ENCODE measurements at places on chromosomes 3 and 15.

DNA sequence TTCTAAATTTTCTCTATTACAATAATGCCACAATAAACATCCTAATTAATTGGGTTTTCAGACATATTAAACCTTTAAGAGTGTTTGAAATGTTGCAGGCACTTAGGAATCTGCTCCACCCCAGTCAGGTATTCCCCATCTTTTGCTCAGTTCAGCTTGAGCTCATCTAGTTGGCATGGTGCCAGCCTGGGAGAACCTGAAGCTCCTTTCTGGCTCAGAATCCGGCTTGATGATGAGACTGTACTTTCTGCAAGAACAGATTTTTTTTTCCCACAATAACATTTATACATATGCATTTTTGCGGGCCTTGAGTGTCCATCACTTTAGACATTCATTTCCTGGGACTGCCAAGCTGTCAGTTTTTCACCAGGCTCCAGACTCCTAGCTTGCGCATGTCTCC lies 7.7 kb upstream of the OXSR1 start:
- DNase-seq, result no peak

DNA sequence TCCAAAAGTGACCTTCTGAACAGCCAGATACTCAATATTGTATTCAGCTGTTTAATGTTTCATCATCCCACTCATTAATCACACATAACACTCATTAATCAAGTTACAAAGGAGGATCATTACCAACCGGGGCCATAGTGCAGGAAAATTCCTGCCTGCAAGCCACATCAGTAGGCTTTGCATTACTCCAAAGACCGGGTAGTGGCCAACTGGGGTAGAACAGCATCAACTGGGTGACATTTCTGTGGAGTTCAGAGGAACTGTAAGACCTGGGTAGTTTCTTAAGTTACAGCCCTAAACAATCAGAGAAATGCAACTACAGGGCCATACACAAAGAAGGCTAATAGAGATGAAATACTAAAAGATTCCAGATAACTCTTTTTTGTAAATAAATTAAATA lies 253.1 kb downstream of the WDR72 start:
- no peak for DNase-seq

- DNase-seq, result no peak
Observed at GRCh38 chr3:48678056-48678455, 7.7 kb downstream of the NCKIPSD start.

DNA sequence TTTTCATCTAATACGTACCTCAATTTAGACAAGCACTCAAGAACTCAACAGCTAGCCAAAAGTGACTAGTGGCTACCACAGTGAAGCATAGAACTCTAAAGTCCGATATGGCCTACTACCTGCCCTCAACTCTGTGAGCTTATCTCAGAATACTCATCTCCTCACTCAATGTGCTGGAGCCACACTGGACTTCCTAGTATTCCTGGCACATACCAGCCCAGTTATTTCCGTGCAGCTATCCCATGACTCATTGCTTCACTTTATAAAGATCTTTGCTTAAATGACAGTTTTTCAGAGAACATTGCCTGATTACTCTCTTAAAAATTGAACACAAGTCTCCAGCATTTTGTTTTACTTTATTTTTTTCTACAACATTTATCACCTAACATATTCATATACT lies 524.7 kb downstream of the PYDC2 start:
- DNase-seq, result no peak

- DNase-seq, result no peak
Observed at GRCh38 chr3:12142476-12142875, 16.2 kb downstream of the TIMP4 start.
